NCI-H2107 (cell line): ENCODE measurements at places on chromosomes 3 and 15.

DNA sequence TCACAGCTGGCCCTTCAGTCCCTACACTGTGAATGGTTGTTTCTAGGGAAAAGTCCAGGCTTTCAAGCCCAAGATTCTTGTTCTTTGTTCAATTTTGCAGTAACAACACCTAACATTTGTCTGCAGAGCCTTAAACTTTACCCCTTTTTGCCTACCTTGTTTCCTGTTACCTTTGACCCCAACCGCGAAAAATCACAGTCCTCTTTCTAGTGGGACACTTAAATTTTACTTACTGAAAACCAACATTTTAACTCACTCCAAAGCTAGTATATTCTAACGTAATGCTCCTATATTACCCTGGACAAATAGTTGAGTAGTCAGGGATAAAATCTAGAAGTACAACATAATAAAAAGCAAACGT is 649 bp upstream of the PIK3CB start:
- no peak for DNase-seq

DNA sequence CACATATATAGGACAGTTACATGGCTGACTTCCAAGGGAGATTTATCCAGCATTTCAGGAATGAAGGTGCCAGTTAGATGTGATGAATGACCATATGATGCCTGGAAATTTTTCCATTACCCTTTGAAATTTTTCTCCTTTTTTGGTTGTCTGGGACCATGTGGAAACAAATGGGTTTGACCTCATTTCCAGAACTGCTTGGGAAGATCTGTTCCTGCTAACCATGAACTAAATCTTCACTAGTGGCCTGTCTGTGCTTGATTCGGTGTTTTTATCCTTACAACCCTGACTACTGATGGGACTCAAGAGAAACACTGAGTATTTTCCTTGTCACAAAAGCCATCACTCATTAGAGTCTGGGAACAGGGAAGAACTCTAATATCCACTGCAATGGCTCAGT is 409.4 kb downstream of the PDCD6IP start:
- DNase-seq = no peak

DNA sequence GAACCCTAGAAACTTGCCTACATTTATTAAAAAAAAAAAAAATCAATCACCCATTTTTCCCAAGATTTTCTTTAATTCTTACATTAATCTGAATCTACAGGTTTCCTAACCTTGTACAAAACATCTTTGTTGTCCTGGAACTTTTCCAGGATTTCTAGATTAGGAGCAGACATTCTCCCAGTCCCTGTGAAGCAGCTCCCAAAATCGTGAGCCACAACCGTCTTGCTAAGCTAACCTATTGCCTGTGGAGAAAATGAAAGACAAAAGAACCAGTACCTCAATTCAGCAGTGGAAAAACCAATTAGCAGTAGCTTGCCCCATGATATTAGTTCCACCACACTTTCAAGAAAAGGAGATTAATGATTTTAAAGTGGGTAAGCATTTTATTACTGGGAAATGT is 522.1 kb downstream of the UNC13C start:
- DNase-seq = no peak

DNA sequence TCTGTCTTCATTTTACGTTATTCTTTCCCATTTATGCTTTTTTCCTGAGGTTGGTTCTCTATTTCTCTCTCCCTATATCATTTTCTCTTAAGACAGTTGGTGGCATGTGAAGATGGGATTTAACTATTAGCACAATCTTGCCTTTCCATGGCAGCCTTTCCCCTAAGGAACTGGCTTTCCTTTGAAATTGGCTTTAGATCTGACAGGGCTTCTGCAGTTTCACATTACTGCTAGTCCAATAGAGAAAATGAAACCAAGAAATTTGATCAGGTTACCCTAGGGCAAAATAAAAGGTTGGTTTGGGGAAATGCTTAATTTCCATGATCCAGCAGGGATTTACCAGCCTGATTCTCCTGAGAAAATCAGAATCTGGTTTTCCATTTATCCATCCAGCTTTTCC is 22.7 kb upstream of the CHL1 start:
- DNase-seq = no peak

- DNase-seq = no peak
These were observed 61.4 kb upstream of the ST8SIA2 start for GRCh38 chr15:92332125-92332899.

GRCh38 chr15:91521548-91521947 is 332.0 kb upstream of the SLCO3A1 start:
- DNase-seq = no peak

DNA sequence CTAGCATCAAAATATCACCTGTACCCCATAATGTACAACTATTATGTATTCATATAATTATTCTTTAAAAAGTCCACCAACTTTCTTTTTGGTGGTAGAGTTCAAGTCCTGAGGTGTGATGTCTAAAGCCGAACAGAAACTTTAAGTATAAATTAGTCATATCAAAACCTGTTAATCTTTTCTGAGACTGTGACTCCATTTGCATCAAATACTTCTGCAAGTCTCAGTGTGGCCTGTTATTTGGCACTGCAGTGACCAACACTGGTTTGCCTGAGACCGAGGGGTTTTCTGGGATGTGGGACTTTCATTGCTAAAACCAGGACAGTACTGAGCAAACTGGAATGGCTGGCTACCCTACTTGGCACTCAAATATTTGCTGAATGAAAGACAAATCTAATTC is 7.3 kb downstream of the NGLY1 start:
- no peak for DNase-seq

GRCh38 chr15:92839696-92840095 is 60.4 kb upstream of the CHD2 start:
- DNase-seq = peak; percentile 67

GRCh38 chr3:183486472-183486871 is 58.1 kb upstream of the MCF2L2 start:
- no peak for DNase-seq

- DNase-seq = peak; percentile 58
These were observed 3.4 kb upstream of the DZIP1L start for GRCh38 chr3:138118612-138119422.

- no peak for DNase-seq
These were observed 192.3 kb downstream of the ATP8B4 start for GRCh38 chr15:49926740-49927139.

GRCh38 chr15:39887832-39888231 is 32.2 kb downstream of the GPR176 start:
- no peak for DNase-seq

- DNase-seq = no peak
These were observed 96.4 kb downstream of the FNDC3B start for GRCh38 chr3:172135820-172136219.

DNA sequence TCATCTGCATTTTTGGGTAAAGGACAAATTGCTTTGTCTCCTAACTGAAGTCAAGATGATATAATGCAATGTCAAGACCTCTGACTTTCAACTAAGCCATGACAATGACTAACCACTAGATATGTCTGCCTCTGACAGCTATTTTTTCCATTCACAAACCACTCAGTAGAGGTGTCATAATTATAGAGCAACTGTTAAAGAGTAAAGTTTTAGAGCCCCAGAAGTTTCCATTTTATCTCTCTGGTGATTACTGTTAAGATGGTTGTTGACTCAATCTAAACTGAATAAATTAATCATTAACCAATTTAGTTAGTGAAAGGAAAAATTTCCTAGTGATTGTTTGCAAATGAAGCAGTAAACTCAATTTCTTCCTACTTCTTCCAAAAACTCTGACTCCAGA is 779.9 kb downstream of the GRM7 start:
- DNase-seq = no peak

DNA sequence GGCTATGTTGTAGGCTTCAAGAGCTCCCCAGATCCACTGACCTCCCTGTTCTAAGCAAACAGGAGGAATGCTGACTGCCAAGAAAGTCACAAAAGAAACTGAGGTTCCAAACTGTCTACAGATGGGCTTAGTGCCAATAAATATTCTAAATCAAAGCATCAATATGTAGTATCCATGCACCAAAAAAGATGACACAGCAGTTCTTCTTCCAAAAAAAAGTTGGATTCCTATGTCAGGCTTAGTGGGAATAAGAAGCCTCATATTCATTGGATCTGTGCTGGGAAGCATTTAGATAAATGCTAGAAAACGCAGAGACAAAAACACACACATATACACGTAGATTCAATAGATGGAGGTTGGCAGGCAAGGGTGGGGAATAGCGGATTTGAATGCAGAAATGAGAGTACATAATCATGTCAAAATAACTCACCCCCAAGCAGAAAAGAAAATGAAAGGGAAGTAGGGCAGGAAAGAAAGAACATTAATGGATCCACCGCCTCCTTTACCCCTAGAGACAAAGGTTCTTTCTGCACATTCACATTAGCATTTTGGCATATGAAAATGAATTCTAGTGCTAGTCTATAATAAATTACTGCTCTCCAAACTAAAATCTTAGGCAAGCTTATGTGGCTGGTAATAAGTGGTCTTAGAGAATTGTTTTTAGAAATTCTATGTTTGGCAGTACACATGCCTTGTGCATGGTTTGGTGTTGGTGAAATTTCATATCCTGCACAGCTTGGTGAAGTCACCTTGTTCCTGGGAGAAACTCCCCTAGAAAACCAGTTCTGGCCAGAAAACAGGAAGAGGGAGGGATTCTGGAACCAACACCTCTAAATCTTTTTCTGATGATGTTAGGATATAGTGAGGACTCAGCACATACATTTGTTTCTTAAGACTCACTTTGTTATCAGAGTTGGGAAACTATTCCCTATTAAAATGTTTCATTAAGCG is 283.4 kb downstream of the LSAMP start:
- no peak for DNase-seq

GRCh38 chr3:111134302-111134701 is 62.7 kb downstream of the NECTIN3 start:
- no peak for DNase-seq

DNA sequence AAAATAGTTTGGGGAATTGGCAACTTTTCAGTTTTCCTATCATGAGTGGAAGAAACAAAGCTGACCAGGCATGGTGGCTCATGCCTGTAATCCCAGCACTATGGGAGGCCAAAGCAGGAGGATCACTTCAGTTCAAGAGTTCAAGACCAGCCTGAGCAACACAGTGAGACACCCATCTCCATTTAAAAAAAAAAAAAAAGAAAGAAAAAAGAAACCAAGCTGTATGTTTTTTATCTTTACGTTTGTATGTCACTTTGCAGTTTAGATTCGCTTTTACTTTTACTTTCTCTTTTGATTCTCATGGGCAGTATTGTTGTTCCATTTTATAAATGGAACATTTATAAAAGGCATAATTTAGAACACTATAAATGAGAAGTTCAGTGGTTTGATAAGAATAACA is 31.2 kb upstream of the TNIK start:
- no peak for DNase-seq

DNA sequence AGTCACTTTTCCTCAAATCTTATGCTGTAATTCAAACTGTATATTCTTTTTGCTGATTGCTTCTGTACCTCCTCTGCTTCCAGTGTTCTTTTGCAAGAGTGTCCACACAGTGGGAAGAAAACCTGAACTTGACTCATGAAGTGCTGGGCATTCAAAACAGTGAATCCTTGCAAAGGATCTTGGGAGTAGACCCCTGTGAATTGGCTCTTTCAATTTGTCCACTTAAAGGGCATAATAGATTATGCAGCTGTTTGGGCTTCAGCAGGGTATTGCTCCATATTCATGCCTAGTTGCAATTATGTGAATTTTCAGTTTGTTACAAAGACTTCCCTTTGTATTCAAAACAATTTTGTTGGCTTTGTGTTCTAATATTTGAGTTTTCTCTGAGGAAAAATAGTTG is 11.4 kb downstream of the ZFAND6 start:
- no peak for DNase-seq

- no peak for DNase-seq
These were observed 194.6 kb upstream of the TPM1 start for GRCh38 chr15:62847900-62848489.

- DNase-seq = no peak
These were observed 204.3 kb upstream of the ALCAM start for GRCh38 chr3:105162448-105162847.

GRCh38 chr3:56869157-56869889 is 67.6 kb upstream of the ARHGEF3 start:
- DNase-seq = no peak

DNA sequence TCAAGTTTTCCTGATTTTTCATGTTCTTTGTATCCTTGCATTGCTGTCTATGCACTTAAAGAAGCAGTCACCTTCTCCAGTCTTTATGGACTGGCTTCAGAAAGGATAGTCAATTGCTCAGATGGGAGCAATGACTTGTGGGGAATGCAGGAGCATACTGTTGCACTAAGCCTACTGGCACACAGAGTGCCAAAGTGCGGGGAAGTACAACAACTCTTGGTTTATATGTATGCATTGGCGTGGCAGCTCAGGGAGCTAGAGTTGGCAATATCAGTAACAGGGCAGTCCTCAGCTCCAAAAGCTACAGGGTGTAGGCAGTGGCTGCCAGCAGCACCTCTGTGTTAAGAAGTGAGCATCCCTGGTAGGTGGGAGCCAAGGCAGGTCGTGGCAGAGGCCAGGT is 141.1 kb downstream of the SCAPER start:
- DNase-seq = no peak

DNA sequence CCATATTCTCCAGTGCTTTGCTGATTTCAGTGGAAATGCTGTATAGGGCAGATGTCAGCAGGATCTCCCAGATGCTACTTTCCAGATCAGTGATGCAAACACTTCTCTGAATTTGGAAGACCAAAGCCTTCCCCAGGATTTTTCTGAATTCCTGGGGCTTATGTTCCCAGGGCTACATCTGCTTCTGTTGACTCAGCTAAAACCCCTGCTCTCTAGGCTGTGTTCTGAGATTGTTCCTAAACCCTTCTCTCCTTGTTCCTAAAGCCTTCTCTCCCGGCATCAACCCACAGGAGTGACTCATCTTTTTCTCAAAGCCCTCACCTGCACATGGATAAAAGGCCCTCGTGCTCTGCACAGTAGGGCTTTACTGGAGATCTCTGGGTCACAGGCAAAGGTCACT is 35.5 kb downstream of the FAH start:
- DNase-seq = no peak

DNA sequence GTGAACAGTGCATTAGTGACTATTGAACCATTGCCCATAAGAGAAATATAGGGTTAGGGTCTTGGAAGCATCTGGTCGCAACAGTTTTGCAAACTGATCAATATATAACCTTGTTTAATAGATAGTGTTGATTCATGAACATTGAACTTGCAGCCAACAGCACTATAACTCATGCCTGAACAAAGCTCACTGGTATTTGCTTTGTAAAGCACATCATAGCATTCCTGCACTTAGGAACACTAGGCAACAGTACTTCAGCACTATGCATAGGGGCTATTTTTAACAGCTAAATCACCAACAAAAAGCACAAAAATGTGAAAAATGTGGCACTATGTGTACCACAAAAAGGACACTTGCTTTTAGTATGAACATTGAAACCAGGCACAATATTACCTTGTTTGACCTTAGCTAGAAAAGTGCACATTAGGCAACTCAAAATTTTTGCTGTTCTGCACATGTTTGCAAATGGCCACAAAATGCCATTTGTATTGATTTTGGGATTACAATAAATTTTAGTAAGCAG is 68.0 kb downstream of the OXNAD1 start:
- DNase-seq = no peak

GRCh38 chr3:10783360-10784351 is 32.4 kb upstream of the SLC6A11 start:
- DNase-seq = no peak

- no peak for DNase-seq
These were observed 257.8 kb downstream of the CDIN1 start for GRCh38 chr15:36837246-36837645.

GRCh38 chr3:113105966-113106660 is 105.2 kb upstream of the BOC start:
- DNase-seq = no peak

- no peak for DNase-seq
These were observed 456.0 kb downstream of the TUSC7 start for GRCh38 chr3:117165601-117166051.
